ENCODE measurements at places on chromosomes 5 and 9. TPM values are rescaled to one million over a fixed set of nuclear protein-coding genes. Genes with fewer than 3 reads are reported as not detected.
A peak's percentile ranks its signal among the peaks of the same experiment; 100 is the strongest.

ANGPTL2 gene
- not detected for total RNA-seq

DNA sequence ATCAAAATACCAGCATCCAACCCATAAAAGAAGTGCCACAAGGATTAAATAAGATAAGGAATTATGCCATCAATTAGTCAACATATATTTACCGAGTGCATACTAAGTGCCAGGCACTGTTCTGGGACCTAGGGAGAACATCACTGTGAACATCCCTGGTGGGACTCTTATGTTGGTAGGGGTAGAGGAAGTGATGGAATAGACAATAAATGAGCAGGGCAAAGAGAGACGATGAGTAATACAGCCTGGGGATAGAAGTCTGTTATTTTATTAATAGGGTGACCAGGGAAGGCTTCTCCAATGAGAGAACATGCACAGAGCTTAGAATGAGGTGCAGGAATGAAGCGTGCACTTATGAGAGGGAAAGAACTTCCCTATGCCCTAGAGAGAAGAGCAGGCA, 47.4 kb upstream of the VLDLR start:
- no peak for DNase-seq
- H3K36me3 ChIP-seq = no peaks in the 10 kb centered on the region
- no peak overlapping the region for H3K27ac ChIP-seq
- H3K4me1 ChIP-seq = no peaks in the 10 kb centered on the region

HMCN2 gene
- not detected for total RNA-seq

ACTL7B gene
- not detected for total RNA-seq

- H3K4me3 ChIP-seq = no peak overlapping the region
- H3K27me3 ChIP-seq = no peaks in the 10 kb centered on the region
- H3K27ac ChIP-seq = no peak overlapping the region
- no peaks in the 10 kb centered on the region for H3K36me3 ChIP-seq
- DNase-seq = no peak
Observed at GRCh38 chr9:77502568-77502967, 145.6 kb downstream of the GNA14 start.

- no peak overlapping the region for H3K27ac ChIP-seq
- H3K4me3 ChIP-seq = no peak overlapping the region
- no peaks in the 10 kb centered on the region for H3K27me3 ChIP-seq
- no peaks in the 10 kb centered on the region for H3K36me3 ChIP-seq
- no peak for DNase-seq
- H3K4me1 ChIP-seq = no peaks in the 10 kb centered on the region
Observed at GRCh38 chr5:130335117-130335516, 430.9 kb downstream of the CHSY3 start.

GRCh38 chr9:111598733-111599091, 735 bp downstream of the PTGR1 start:
- H3K27me3 ChIP-seq = peaks cover 9% of the 10 kb centered on the region
- peaks cover 18% of the 10 kb centered on the region for H3K4me1 ChIP-seq
- H3K4me3 ChIP-seq = peak overlapping the region; percentile 84
- H3K36me3 ChIP-seq = no peaks in the 10 kb centered on the region
- DNase-seq = no peak
- no peak overlapping the region for H3K27ac ChIP-seq

GRCh38 chr5:80569086-80569960, 757 bp downstream of the ANKRD34B start:
- H3K27me3 ChIP-seq = peaks cover 16% of the 10 kb centered on the region
- no peak overlapping the region for H3K4me3 ChIP-seq
- no peak for DNase-seq

Measured in CD8-positive, alpha-beta memory T cell (primary cell).